ENCODE measurements at places on chromosomes 11 and 22.

DNA sequence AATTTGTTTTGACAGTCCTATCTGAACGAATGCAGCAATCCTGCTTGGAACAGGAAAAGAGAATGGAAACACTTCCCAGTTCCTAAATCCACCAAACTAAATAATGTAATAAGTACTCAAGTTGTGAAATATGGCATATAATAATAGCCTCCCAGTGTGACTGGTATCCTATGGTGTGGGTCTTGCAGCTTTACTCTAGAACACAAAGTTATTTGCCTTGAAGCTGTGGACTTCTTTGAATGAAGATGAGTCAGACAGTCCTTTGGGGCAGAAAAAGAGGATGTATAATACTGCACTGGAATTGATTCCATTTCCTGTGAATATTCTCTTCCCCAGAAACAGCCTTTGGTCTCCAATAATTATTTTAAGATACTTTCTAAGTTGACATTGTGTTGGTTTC, 887.0 kb downstream of the KCNA4 start:
- DNase-seq, result no peak

DNA sequence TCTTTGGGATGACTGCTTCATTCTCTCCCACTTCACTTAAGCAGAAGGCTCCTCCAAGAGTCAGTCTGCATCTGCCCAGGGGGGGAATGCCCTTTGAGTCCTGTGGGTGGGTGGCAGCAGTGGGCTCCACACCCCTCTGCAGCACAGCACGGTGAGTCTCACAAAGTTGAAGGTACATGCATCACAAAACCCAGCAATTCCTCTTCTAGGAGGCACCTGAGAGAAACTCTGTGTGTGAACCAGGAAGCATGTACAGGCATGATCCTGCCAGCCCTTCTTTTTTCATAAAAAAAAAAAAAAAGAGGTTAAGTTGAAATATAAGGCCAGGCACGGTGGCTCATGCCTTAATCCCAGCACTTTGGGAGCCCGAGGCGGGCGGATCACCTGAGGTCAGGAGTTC, 87.2 kb downstream of the MYO18B start:
- DNase-seq, result no peak

DNA sequence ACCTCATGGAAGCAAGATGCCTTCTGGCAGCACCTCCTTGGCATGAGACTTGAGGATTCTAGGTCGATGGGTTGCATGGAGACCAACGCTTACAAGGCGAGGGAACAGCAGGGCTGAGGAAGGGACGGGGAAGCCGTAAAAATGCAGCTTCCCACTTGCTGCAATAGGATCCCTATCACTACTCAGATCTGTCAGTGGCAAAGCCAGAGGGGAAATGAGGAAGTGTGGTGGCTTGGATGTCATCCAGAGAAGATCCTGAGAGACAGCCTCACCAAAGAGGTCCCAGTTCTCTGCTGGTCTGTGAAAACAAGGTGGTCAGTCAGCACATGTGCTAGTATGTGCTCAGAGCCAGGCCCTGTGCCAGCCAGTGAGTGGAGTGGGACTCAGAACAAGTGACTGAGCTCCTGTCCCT, 22.2 kb downstream of the CYB5R2 start:
- no peak for DNase-seq

DNA sequence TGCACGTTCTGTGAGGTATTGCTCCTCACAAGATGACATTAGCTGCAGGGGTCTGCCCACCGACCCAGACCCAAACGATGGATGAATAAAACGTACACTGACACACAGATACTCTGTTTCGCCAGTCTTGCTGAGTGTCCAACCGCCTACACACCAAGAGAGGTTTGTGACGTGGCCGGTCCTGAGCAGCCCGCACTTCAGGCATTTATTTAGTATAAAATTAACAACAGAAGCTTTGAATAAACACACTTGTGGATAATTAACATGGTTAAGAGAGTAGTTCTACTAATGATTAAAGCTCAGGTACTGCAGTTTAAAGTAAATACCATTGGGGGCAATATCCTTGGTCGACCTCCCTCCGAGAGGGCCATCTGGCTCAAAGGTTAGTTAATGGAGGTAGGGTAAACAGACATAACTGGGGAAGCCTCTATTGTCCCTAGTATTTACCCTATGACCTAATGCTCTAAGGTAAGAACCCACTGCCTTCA, 75.7 kb downstream of the CCDC83 start:
- DNase-seq, result no peak

GRCh38 chr11:87290304-87290922, 252.7 kb downstream of the TMEM135 start:
- DNase-seq, result peak; percentile 74

DNA sequence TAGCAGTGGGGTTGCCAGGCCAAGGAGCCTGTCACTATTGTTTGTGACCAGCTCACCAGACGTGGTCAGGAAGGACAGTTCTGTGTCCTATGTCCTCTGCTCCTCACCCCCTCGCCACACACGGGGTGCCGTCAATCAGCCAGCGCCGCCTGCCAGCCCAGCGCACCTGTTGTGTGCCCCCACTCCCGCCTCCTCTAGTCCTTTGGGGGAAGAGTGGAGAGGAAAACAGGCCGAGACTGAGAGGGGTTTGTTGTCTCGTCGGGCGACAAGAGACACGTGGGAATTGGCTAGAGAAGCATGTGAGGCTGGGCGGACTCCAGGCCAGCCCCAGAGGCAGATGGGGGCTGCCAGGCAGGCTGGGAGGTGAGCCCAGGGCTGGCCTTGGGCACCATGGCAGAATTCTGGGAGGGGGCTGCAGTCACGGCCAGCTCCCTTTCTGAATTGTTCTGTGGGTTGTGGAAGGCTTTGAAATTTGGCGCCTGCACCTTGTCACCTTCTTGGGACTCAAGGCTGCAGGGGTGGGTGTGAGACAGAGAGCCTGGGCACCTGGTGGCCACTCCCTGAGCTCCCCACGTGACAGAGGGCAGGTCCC, 3.1 kb upstream of the KCNQ1OT1 start:
- DNase-seq, result no peak

DNA sequence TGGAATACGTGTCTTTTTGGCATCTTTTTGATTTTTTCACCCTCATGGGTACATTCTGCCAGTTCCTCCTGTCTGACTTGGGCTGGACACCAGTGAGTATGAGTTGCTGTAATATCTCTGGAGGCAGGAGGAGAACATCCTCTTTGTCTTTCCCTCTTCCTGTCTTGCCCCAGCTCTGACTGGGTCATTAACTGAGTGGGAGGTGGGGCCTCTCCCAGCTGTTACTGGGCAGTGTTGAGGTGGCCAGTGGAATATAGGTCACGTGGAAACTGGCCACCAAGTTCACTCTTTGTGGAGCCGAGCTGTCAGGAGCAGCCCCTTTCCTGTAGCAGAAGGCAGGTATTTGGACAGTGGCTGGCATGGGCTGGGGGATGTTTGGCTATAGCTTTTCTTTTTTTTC, 2.2 kb downstream of the GLB1L2 start:
- no peak for DNase-seq

DNA sequence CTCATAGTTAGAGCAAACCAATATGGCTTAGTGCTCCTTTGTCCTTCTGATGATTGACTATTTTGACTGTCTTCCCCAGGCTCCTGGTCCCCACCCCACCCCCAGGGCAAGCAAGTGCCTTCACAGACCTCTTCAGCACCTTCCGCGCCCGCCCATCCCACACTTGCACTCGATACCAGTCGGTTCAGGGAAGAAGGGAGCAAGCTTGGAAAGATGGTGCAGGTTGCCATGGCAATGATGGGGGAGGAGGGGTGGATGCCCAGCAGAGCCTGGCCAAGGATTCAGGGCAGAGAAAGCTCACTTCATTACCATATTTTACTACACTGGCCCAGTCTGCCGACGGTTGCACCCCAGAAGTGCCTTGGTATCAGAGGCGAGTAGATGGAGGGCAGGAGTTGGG, 2.2 kb downstream of the TMEM132A start:
- no peak for DNase-seq

GRCh38 chr22:50705851-50706351, 32.1 kb upstream of the ACR start:
- DNase-seq, result no peak

- no peak for DNase-seq
Observed at GRCh38 chr11:77106321-77106720, 3.7 kb downstream of the OMP start.

- no peak for DNase-seq
Observed at GRCh38 chr22:18935889-18936529, at the start of gene PRODH. Gene PRODH, minus strand, starts transcription at chr22:18936293. Its CDS starts 6 bp downstream, at chr22:18936287.

GRCh38 chr11:2801711-2802388, 83.7 kb downstream of the CDKN1C start:
- no peak for DNase-seq

DNA sequence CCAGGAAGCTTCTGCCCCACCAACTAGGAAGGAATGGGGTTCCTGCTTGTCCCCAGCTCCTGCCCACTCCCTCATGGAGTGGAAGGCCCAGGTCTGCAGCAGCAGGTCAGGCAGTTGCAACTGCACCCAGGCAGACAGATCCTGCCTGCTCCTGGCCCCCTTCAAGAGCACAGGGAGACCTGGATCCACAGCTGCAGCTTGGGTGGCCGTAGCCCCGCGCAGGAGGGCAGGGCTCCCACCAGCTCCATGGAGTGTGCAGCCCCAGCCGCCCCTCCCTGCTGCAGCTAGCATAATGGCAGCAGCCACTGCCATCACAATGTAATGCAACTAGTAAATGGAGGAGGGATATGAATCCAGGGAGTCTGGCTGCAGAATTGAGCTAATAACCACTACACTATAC, 187.5 kb upstream of the PLET1 start:
- DNase-seq, result no peak

- DNase-seq, result no peak
Observed at GRCh38 chr22:19424186-19424500, 7.4 kb downstream of the HIRA start.

GRCh38 chr11:68925611-68926010, 21.9 kb downstream of the IGHMBP2 start:
- no peak for DNase-seq

GRCh38 chr11:115067900-115068530, 389.7 kb downstream of the NXPE2 start:
- DNase-seq, result no peak

GRCh38 chr11:2529173-2529572, 84.4 kb downstream of the KCNQ1 start:
- no peak for DNase-seq

GRCh38 chr22:49532869-49533802, 294.5 kb downstream of the BRD1 start:
- DNase-seq, result no peak

DNA sequence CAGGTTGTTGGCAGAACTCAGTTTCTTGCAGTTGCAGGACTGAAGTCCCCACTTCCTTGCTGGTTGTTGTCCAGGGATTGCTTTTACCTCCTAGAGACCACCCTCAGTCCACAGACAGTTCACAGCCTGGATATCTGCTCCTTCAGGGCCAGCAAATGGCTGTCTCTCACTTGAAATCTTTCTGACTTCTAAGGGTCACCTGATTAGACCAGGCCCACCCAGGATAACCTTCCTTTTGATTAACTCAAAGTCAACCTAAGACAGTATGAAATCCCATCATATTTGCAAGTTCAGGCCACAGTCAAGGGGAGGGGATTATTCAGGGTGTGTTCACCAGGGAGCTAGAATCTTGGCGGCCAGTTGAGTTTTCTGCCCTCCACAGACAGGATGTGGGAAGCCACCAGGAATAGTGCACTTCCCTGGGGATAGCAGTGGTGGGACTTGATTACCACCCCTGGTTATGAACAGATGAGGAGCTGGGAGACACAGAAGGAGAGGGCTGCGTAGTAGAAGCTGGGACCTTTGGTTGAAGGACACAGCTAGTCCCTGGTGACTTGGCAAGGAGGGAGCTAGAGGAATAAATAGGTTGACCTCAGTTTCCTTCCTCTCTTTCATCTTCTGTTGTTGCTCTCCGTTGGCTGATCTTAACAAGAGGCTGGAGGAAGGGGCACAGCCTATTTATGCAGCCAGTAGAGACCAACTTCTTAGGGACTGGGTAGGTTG, 33.4 kb downstream of the MIAT start:
- DNase-seq, result no peak

DNA sequence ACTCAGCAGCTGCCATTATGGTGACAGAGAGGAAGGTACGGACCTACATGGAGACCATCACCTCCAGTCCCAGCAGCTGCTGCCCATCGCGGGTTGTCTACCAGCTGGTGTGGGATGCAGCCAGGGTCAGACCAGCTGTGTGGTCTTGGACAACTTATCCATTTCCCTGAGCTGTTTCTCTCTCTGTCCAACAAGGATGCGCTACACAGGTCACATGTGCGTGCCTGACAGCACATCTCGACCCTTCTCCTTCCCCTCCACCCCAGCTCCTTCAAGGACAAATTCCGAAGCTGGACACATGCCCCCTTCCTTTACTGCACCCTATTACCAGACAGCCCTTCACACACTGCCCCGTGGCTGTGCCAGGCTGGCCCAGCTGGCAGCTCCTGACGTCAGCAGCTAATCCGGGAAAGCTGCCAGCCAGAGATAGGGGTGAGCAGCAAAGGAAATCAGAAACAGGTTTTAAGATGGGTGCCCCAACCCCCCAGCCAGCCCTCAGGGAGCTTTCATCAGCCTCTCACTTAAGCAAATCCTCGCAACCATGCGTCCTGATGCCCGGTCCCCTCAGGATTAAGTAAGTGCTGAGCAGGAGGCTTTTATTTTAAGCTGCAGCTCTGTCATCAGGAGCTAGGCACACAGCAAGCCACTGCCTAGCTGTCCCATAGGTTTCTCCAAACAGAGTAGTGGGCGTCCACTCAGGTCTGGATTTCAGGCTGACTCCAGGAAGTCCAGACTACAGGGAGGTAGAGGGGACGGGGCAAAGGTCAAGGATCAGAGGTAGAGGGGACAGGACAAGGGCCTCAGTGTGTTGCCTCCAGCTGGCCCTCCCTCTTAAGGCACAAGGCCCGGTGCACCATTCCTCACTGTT, 20.3 kb downstream of the TEF start:
- peak; percentile 67 for DNase-seq

DNA sequence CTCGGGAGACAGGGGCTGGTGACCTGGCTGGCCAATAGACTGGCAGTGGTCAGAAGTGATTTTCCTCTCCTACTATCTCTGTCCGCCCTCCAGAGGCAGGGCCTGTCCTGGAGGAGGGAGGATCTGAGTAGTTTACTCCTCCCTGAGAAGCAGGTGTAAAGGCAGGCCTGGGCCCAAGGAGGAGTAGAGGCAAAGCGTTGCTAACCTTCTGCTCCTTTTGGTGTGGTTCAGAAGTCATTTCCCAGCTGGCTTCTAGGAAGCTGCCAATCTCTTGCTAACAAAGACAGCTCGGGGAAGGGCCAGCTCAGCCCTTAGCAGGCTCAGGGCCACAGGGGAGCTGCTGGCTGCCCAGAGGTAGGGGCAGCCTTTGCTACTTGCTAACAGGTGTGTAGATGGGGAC, 151.1 kb upstream of the NECTIN1 start:
- DNase-seq, result no peak
